ENCODE measurements at places on chromosomes 2 and 18. TPM values are rescaled to one million over a fixed set of nuclear protein-coding genes. Genes with fewer than 3 reads are reported as not detected.

ALPI gene
- total RNA-seq = not detected

COL4A4 gene
- total RNA-seq = 45.2 TPM

AQP12A gene
- not detected for total RNA-seq

SERTAD2 gene
- total RNA-seq = 9.4 TPM

RFTN2 gene
- 0.72 TPM for total RNA-seq

PKDCC gene
- total RNA-seq = 99.8 TPM

NEU2 gene
- not detected for total RNA-seq

KIAA2012 gene
- not detected for total RNA-seq

CCDC148 gene
- 0.16 TPM for total RNA-seq

PSMA8 gene
- not detected for total RNA-seq

IL1RL1 gene
- total RNA-seq = 25.8 TPM

CCDC93 gene
- total RNA-seq = 15.3 TPM

GAREM1 gene
- 30.0 TPM for total RNA-seq

GDF7 gene
- total RNA-seq = 0.36 TPM

DSG1 gene
- not detected for total RNA-seq

NOL4 gene
- total RNA-seq = not detected

CCBE1 gene
- total RNA-seq = 30.1 TPM

GPR35 gene
- not detected for total RNA-seq

MSTN gene
- total RNA-seq = not detected

TMEM178A gene
- total RNA-seq = 5.7 TPM

CRYBA2 gene
- not detected for total RNA-seq

PTMA gene
- 435 TPM for total RNA-seq

RESP18 gene
- total RNA-seq = not detected

SLC9A4 gene
- not detected for total RNA-seq

TTN gene
- under 0.01 TPM for total RNA-seq

AGXT gene
- total RNA-seq = not detected

CPS1 gene
- 10.5 TPM for total RNA-seq

C1GALT1C1L gene
- not detected for total RNA-seq

CLASP1 gene
- 15.5 TPM for total RNA-seq

RTP5 gene
- not detected for total RNA-seq

Measured in cardiac atrium fibroblast (primary cell).